ENCODE measurements at places on chromosomes 12 and 14. TPM values are rescaled to one million over a fixed set of nuclear protein-coding genes. Genes with fewer than 3 reads are reported as not detected.

DNA sequence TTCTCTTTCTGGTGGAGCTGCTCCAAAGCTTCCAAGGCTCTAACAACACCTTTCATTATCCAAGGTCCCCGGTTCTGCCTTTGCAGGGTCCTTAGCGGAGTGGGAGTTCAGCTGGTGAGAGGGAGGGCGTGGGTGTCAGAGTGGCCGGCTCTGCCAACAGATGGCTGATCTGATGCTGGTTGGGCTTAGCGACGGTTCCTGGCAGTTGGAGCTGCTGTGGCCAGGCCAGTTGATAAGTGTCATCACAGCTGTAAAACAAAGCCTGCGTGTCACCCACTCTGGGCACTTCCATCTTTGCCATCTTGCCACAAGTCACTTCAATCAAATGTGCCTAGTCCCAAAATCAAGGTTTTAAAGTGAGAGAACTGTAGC lies 36.3 kb downstream of the RIN3 start:
- no peak for DNase-seq

The KLRC3 gene
- total RNA-seq = 0.72 TPM

The ARHGAP9 gene
- total RNA-seq = 0.36 TPM

DNA sequence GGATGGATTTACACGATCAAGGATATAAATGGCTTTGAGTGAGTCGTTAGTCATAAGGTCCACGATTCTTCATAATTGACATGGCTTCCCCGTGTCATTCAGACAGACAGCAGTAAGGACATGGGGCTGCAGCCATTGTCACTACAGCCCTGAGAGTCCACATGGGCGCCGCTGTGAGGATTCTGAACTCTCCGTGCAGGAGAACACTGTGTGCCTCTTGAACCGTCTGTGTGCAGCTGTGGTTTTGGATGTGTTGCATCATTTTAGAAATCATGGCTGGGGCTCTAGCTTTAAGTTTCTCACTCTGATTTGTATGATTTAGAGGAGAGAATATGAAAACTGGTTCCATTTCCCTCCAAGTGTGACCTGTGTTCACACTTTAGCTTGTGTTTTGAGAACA lies 47.2 kb downstream of the NPAS3 start:
- no peak for DNase-seq

The RASSF9 gene
- total RNA-seq = 5.8 TPM

- DNase-seq = no peak
Measured at GRCh38 chr12:5710260-5710878, 234.7 kb downstream of the ANO2 start.

The DNAI7 gene
- total RNA-seq = 0.29 TPM

The HIGD1C gene
- not detected for total RNA-seq

DNA sequence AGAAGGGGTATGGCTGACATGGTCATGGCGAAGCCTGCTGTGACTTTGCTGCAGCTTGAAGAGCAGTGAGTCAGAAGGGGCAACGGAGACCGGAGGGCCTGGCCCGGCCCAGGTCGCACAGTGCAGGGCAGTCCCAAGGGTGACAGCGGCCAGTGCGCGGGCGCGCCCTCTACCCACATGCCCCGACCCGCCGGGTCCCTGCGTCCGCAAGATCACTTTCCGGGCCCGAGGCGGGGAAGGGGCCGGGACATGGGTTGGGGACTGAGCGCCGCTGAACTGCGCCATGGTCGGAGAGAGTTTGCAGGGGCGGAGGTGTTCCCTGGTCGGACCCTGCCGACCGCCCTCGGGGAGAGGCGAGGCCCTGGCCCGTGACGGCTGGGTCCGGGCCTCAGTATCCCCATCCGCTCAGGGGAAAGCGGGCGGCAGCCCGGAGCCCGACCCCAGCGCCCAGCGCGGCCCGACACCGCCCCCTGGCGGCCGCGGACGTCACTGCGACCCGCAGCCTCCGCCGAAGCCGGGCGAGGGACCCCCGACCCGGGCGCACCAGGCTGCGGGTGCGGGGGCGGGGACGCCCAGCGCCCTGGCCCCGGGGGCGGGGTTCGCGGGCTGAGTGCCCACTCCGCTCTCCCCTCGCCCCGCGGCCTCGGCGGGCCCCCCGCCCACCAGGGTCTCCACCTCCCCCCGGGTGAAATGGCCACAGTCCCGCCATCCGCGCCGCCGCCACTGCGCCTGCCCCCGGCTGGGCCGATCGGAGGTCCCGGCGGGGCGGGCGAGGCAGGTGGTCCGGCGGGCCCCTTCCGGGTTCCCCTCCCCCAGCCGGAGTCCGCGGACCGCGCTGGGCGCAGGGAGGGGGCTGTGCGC lies 7.2 kb upstream of the ANKRD9 start:
- DNase-seq = peak; percentile 99

DNA sequence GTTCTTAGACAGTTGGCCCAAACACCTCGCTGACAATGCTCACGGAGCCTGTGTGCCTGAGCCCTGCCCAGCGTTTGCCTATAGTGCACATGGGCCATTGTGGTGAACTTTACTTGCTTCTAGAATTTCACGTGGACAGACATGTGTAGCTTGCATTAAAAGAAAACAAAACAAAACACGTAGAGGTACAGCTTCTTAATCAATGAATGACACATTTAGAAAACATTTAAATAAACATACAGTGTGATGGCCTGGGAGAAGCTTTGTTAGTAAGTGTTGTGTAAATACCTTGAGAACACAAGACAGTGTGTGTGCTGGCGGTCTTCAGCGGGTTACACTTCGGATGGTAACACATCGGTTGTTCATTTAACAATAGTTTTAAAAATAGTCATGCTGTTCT lies 38.1 kb downstream of the SMOC1 start:
- no peak for DNase-seq

The LPAR5 gene
- under 0.01 TPM for total RNA-seq

The NRXN3 gene
- 1.8 TPM for total RNA-seq

DNA sequence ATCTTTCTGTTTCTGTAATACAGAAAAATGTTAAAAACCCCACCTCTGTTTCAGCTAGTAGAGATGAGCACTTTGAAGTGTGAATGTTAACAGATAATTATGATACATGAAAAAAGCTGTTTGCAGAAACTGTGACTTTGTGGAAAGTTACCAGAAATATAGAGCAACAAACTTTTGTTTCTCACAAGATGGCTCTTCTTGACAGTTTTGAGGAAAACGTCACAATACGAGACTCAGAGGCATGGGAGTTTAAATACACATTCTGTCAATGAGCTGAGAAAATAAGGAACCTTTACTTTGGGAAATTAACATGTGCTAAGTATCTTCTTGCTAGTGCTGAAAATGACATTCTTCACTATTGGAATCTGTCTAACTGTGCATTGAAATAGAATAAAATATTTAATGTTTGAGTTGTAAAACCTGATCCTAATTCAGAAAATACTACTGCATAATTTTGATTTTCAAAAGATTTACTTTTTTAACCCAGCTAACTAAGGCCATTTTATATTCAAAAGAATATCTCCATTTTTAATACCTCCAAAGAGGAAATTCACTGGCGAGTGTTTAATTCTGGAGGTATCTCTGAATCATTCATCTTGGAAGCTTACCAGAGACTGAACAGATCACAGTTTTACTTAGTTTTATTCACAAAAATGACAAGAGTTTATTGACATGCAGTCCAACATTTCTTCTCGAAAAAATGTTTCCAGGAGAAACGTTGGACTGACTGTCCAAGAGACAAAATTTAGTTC lies 308.9 kb upstream of the LRFN5 start:
- no peak for DNase-seq

DNA sequence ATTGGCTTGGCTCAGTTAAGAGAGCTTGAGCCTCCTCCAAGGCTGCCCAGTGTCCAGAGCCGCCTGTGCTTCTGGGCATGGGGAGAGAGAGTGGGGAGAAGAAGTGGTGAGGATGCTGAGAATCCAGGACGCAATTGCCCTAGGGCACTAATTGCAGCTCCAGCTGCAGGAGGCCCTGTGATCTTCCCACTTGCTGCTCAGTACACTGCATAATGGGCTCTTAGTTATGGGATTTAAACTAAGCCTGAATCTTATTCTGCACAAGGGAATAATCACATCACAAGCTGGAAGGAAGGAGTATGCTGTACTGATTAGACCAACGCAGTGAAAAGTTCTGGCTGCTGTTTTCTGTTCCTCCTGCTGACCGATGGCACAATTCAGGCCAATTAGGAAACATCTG lies 101.0 kb upstream of the PRMT8 start:
- no peak for DNase-seq

DNA sequence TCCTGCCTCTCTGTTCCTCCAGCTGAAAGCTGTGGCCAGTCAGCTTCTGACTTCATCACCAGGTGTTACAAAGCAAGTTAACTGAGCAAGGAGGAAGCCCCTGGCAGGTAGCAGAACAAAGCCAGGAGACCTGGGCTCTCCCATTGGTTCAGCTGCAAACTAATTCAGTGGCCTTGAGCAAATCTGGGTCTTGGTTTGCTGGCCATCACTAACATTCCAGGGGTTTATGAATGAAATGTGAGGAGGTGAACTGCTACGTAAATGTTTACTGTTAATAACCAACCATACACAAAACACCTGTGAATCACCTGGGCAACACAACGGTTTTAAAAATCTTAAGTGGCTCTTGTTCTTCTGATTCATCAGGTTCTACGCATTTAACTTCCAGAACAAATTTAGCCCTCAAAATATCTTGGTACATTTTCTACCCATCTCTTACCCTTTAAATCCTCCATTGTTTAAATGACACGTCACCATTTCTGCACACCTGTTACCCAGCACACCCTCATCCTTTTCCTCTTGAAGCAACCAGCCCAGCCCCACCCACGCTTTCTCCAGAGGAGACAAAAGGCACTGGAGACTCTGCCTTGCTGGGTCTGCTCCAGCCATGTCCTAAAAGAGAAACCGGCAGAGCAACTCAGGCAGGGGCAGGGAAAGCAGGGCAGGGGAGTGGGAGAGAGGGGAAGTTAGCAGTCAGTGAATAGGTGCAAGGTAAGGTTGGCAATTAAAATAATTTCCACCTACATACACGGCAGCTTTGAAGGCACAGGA lies 49.3 kb upstream of the TSPAN11 start:
- DNase-seq = no peak

The NPFF gene
- total RNA-seq = not detected

The PLEKHG7 gene
- total RNA-seq = not detected

- no peak for DNase-seq
Measured at GRCh38 chr12:98110536-98110935, 404.9 kb upstream of the TMPO start.

DNA sequence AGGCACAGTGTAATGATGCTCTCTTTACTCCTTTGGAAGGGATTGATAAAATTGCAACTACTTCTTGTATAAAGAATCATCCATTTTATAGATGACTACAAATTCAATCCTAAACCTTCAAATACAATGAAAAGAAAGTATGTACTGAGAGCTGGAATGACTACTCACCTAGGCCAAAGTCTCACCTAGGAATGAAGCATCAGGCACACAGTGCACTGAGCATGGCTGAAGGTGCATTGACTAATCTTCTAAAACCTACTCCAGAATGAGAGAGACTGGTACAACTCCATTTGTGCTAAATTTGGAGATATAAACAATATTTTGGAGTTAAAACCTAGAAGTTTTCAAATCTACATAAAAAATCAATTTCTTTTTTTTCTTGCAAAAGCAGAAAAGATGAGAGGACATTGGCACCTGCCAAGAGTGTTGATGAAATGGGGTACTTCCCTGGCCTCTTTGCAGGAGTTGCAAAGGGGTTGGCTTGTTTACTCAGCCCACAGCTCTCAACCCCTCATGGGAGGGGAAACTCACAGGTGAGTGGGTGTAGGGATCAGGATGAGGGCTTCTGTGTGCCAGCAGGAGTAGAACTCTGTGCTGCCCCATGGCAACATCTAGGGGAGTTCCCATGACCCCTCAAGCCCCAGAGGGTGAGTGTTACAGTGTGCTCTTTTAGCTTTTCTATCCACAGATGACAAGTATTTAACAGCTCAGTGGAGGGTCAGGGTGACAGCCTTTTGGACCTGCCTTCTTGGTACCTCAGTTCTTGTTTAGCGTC lies 31.3 kb downstream of the CLECL1 start:
- no peak for DNase-seq

DNA sequence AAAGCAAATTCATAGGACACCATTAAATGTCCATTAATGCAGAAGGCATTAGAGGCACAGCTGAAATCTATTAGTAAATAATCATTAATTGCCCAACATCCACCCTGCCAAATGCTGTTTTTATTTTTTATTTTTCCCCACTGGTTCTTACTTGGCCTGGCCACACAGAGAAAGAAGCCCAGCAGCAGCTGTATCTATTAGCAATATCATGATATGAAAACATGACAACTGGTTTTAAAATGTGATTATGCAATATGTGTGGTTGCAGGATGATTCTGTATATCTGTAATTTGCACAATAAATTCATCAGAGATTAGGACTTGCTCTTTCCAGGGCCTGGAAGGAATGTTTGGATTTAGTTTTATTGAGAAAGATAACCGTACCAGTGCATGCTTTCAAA lies 44.9 kb downstream of the SIX6 start:
- no peak for DNase-seq

- no peak for DNase-seq
Measured at GRCh38 chr12:110012137-110012536, 12.9 kb downstream of the ANKRD13A start.

DNA sequence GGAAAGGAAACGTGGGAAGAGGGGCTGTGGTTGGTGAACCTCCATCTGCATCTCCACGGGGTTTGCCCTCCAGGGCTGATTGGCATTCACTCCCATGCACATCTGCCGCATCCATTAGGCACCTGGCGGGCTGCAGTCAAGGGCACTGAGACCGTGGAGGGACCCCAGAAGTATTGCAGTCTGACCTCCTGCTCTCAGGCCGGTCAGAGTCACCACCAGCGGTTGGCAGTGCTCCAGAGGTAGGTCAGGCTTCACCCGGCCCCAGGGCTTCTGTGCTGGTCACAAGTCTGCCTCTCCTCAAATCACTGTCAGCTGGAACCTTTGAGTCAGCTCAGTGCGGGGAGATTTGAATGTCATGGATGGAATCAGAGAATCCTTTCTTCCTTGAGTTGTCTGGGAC lies 132.3 kb downstream of the PAPOLA start:
- DNase-seq = no peak

- DNase-seq = peak; percentile 73
Measured at GRCh38 chr12:122844366-122844971, 9.2 kb downstream of the HIP1R start.

DNA sequence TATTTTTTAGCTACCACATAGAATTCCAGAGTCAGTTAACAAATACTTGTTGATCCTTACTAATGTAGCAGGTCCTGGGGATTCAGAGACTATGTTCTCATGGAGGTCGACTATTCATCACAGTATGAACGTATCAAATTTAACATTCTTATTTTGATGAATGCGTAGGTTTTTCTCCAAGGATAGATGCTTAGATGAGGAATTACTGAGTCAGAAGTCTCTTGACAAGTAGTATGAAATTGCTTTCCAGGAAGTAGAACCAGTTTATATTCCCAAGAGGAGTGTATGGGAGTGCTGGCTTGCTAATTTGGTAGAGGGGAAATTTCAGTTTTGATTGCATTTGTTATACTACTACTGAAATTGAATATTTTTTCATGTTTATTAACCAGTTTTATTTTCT lies 42.8 kb upstream of the CRADD start:
- DNase-seq = peak; percentile 95

- peak; percentile 66 for DNase-seq
Measured at GRCh38 chr12:43208627-43209026, 343.4 kb downstream of the ADAMTS20 start.

The IRAK3 gene
- total RNA-seq = 3.6 TPM

The CHST11 gene
- total RNA-seq = 23.0 TPM
